Upper lobe of left lung (tissue), 6 donors: ENCODE measurements at places on chromosomes 2 and 18.
A peak's percentile ranks its signal among the peaks of the same experiment; 100 is the strongest.

- DNase-seq: no peak
Measured at GRCh38 chr2:157428500-157429175, 15.3 kb downstream of the CYTIP start.

GRCh38 chr2:170428868-170429267 is 250.9 kb downstream of the MYO3B start:
- no peak for DNase-seq

DNA sequence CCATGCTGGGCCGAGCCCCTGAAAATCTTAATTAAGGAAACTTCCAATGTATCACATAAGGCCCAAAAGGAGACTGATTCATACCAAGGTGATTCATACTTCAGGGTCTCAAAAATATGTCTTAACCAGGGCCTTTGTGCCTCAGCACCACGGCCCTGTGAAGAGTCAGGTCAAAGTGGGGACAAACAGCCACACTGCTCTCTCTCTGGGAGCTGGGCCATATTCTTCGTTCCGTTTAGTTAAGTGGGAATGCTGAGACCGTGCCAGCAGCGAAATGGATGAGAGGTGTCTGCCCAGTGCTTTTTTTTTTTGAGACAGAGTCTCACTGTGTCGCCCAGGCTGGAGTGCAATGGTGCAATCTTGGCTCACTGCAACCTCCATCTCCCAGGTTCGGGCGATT is 9.3 kb upstream of the PTMA start:
- DNase-seq: peak; percentile 53

DNA sequence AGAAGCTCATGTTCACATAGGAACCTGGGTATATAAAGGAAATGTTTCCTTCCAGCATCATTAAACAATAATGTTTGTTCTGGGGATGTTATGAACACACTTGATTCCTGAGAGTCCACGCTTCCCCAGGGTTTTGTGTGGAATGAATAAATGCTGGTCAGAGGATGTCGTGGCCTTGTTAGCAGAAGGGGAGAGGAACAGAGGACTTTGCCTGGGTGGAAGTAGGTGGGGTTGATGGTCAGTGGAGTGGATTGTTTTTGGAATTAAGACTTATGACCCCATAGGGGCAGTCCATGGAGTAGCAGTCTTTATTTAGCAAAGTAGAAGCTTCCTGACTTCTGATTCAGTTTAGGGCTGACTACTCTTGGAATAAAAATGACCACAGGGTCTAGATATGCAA is 139.6 kb downstream of the MYO1B start:
- no peak for DNase-seq

DNA sequence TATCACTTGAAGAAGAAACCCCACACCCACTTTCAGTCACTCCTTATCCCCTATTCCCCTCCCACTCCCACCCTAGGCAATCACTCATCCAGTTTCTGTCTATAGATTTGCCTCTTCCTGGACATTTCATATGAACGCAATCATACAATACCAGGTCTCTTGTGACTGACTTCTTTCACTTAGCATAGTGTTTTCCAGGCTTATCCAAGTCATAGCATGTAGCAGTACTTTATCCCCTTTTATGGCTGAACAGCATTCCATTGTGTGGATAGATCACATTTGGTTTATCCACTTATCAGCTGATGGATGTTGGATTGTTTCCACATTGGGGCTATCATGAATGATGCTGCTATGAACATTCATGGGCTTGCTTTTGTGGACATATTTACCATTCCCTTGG is 6.6 kb downstream of the CFAP221 start:
- DNase-seq: no peak

- no peak for DNase-seq
Measured at GRCh38 chr2:129174143-129174542, 805.3 kb upstream of the RAB6C start.

- no peak for DNase-seq
Measured at GRCh38 chr18:21479721-21480120, 120.8 kb downstream of the ESCO1 start.

GRCh38 chr2:96198921-96199320 is 9.7 kb downstream of the STARD7 start:
- DNase-seq: no peak

DNA sequence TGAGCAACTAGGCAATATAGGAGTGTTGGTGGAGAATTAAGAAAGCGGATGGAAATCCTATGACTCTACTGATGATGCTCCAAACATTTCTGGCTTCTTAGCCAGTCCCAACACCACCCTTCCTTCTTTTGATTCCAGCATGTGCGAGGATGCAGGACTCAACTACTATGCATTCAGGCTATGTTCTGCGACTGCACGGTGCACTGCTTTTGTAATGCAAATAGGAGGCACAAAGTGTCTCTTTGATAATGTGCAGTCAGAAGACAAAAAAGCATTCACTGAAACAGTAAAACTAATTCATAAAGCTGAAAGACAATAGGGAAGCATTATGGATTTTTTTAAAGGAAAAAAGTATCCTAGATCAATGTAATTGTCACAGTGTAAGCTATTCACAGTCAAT is 106.7 kb downstream of the MEIS1 start:
- no peak for DNase-seq

DNA sequence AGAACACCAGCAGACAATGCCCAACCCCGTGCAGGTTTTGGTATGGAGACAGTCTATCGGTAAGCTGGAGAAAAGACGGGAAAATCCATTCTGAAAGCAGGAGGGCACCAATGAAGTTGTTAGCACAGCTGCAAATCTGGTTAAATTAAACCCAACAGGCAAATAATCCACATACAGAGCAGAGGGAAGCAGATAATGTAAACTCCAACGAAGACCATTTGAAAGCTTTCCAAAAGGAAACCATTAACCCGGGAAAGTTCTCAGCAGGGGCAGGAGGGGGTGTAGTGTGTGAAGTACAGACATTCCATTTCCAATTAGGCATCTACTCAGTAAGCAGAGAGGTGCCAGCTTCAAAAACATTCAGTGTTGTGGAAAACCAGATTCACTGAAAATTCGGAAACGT is 10.3 kb downstream of the EDAR start:
- DNase-seq: no peak

DNA sequence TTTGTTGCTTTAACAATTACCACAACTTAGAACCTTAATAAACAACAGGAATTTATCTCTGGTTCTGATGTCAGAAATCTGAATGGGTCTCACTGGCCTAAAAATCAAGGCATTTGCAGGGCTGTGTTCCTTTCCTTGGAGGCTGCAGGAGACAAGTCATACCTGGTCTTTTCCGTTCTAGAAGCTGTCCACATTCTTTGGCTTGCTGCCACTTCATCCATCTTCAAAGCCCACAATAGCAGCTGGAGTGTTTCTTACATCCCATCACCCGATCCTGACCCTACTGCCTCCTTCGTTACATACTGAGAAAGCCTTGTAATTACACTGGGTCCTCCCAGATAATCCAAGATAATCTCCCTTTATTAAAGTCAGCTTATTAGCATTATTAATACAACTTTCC is 18.1 kb downstream of the NETO1 start:
- DNase-seq: no peak

- DNase-seq: no peak
Measured at GRCh38 chr2:16079637-16080036, 139.3 kb downstream of the MYCN start.

DNA sequence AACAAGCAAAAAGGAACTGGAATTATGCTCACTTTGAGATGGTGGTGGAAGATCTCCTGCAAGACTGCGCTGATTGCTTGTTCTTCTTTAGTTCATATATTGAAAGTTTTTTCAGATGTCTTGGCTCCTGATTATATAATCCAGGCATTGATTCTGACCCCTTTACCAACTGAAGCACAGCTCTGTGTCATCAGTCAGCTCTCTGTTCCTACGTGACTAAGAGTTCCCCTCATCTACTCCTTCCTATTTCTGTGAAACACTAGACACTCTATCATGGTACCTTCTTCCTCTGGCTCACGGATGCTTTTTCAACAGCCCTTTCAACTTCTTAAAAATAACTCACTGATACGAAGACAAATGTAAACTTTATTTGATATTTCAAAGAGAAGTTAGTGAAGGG is 788.6 kb downstream of the SOCS6 start:
- no peak for DNase-seq

DNA sequence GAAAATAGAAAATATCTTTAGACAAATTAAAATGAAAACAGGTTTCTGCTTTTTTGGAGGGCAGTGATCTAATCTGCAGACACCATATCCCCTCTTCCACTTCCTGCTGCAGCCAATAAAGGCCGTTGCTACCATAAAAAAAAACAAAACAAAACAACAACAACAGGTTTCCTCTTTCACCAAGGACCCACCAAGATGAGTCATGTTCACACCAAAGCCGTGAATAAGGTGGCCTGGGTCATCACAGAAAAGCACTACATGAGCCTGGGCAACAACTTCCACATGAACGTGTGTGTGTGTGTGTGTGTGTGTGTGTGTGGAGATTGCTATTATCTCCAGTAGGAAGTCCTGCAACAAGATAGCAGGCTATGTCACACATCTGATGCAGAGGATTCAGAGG is 24.8 kb upstream of the TFCP2L1 start:
- DNase-seq: no peak

GRCh38 chr2:4947911-4948310 is 744.3 kb upstream of the SOX11 start:
- DNase-seq: no peak
